ENCODE measurements at places on chromosomes 2 and 18.

DNA sequence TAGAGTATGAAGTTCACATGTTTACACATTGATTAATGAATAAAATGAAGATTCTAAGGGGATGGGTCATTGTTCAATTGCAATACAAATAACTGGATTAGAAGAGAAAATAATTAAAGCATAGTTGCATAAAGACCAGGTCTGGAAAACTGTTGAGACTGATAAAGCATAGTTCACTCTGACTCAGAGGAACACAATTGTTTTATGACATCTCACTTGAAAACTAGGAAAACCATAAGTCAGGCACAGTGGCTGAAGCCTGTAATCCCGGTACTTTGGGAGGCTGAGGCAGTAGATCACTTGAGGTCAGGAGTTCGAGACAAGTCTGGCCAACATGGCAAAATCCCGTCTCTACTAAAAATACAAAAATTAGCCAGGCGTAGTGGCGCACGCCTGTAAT is 46.7 kb downstream of the PLA2R1 start:
- DNase-seq: no peak

GRCh38 chr2:64524604-64525316 is 632 bp downstream of the AFTPH start:
- DNase-seq: no peak

DNA sequence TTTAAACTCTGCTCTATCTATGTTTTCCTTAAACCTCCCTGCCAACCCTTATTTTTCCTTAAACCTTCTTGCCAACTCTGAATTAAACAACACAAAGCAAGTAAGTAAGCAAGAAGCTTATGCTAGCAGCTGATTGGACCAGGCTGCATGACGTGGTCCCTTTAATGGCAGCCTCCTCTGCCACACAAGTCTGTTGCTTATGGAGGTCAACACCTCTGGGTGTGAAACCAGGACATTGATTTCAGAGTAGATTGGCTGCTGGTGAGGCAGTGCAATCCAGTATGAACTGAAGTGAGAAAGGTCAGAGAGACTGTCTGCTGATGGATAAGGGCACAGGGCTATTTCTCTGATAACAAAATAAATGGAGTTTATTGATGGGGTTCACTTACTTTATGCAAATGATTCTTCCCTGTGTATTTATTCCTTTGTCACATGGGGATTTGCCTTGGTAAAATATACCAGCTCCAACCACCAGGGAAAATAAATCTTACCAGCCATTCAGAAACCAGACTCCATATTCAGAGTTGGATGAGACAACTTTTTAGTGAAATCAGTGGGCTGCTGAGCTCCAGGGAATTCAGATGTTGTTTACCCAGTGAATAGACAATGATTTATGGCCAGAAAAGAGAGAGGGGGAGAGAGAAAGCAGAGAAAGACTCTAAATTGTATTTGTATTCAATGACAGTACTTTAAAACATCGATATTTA is 112.2 kb upstream of the NCKAP5 start:
- no peak for DNase-seq

GRCh38 chr2:33706410-33706809 is 107.3 kb upstream of the FAM98A start:
- DNase-seq: no peak

DNA sequence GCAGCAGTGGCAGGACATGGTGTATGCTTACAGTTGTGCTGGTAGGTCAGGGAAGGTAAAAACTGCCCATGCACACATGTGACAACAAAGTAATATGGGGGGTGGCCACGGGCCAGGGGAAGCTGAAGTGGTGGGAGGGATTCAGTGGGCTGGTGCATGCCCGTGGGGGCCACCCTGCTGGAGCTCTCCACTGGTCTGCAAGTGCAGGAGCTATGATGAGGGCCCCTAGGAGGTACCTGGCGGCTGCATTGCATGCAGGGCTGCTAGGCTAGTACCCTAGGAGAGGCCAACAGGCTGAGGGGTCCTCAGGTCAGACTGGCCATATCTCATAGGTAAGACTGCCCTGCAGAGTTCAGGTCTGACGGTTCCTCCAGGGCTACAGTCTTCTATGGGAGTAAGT is 265.9 kb downstream of the NUP35 start:
- no peak for DNase-seq

- no peak for DNase-seq
Measured at GRCh38 chr2:113679457-113679856, 52.4 kb downstream of the RABL2A start.

DNA sequence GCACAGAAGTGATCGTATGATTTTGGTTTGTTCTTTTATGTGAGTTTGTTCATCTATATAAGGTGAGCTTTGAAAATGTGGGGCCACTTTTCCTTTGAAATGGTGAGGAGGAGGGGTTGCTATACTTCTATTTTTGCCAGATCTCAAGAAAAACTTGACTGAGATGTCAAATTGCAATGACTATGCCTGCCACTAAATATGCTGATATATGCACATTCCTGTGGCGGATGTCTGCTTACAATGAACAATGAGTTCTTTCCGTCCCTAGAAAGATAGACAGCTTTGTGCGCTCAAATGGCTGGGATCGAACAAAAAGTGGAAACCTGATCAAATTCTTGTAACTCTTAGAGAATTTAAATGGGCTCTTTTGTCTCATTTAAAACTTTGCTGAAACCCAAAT is 28.7 kb downstream of the MYT1L start:
- DNase-seq: no peak

GRCh38 chr18:10194592-10194991 is 259.8 kb upstream of the APCDD1 start:
- no peak for DNase-seq

DNA sequence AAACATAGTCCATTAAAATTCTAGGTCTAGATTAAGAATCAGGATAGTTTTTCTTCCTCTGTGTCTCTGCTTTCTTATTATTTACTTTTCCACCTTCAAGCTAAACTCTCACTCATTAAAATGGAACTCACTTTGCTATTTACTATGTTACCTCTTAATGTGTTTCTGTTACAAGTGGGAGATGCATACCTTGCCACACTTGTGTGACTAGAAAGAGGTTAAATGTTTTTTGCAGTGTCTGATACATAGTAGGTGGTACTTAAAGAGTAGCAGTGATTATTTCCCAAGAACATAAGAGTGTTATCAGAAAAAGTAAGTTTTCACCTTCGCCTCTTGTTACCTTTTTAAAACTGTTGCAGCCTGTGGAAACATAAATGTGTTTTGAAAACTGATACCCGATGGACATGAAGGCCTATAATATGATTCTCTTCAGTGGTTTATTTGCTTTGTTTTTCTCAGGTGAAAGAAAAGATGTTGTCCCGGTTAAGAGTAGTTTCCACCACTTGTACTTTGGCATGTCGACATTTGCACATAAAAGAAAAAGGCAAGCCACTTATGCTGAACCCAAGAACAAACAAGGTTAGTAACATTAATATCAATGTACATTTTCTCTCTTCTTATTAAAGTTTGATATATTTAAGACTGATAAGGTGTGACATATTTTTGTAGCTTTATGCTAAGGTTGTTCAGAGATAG is 16.6 kb downstream of the ME2 start:
- no peak for DNase-seq

- no peak for DNase-seq
Measured at GRCh38 chr2:10236571-10237391, 65.9 kb upstream of the HPCAL1 start.

GRCh38 chr2:106839849-106840595 is 45.9 kb downstream of the ST6GAL2 start:
- DNase-seq: no peak

DNA sequence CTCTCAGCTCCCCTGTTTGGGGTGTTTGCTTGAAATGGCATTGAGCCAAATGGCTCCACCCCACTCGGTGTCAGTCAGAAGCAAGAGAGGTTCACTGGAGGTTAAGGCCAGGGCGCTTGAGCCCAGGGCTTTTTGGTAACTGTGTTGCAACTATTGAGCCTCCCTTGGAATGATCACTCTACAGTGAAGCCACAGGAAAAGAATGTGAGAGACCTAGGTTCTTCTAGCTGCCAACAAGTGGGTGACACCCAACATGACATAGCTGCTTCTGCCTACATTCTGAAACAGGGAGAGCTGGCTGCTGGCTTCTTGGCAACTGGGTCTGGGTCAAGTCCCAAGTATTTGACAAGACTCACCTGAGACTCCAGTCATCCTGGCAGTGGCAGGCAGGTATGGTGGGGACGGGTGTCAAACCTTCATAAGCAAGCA is 7.1 kb upstream of the GRHL1 start:
- DNase-seq: no peak

- DNase-seq: no peak
Measured at GRCh38 chr18:10201659-10202058, 252.8 kb upstream of the APCDD1 start.

DNA sequence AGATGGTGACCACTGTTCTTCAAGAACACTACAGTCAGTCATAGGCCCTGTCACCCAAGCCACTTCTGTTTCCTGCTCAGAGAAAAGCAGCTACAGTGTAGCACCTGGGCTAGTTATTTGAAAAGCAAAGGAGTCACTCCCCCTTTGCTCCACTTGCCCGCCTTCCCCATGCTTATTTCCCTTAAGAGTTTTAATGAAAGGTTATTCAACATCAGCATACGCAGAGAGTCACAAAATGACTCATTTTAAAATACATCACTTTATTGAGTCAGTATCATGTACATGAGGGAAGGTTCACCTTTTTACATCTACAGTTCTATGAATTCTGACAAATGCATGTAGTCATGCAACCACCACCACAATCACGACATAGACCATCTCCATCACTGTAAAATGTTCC is 71.3 kb downstream of the TNFRSF11A start:
- no peak for DNase-seq

GRCh38 chr2:226790431-226790830 is 9.2 kb downstream of the IRS1 start:
- DNase-seq: no peak

GRCh38 chr2:37637985-37638384 is 33.5 kb downstream of the CDC42EP3 start:
- no peak for DNase-seq

GRCh38 chr2:187422282-187422681 is 25.8 kb downstream of the CALCRL start:
- DNase-seq: no peak

- no peak for DNase-seq
Measured at GRCh38 chr2:45980161-45980865, 316.9 kb upstream of the EPAS1 start.

GRCh38 chr18:22844190-22844589 is 88.9 kb upstream of the RBBP8 start:
- no peak for DNase-seq

GRCh38 chr2:95552911-95553310 is 38.9 kb upstream of the TRIM43 start:
- no peak for DNase-seq

DNA sequence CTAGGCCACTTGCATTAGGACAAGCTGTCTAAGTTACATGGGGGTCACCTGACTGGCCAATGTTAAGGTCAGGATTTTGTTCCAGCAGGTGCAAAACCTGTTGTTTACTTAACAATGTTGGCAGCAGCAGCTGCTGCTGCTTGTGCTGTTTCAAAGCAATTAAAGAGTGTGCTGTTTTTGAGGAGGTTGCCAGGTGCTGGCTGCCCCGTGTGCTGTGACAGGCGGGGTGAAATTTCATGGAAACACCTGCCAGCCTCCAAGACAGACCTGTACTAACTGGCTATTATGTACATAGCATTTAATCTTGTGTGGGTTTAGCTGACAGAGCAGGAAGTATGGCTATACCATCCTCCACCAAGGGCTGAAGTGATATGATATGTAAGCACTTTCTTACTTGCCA is 224.9 kb downstream of the ASXL3 start:
- no peak for DNase-seq

DNA sequence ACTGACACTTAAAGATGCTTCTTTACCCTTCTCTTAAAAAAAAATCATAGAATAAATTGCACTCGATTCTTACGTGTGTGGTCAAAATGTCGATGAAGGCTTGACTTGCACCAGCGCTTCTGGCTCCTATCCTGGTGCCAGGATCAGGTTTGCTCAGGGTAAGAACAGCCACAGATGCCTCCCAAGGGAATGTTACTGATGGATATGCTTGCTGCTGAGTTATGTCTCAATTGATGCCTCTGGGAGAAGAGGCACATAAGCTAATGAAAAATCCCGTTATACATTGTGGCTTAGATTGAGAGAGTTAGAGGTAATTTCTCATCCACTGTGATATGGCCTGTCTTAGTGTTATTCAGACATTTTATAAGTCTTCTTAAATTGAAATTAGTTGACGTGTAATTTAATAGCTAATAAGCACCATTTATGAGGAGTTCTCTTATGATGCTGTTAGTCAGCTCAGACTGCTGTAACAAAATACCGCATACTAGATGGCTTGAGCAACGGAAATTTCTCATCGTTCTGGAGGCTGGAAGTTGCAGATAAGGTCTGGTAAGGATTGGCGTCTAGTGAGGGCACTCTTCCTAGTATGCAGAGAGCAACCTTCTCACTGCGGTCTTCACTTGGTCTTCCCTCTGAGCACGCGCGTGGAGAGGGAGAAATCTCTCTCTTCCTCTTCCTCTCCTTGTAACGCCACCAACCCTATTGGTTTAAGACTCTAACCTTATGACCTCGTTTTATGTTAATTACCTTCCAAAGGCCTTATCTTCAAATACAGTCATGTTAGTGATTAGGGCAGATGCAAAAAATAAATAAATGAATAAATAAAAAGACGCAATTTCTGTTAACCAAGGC is 116.6 kb upstream of the NOSTRIN start:
- no peak for DNase-seq

GRCh38 chr2:113253453-113253852 is 25.3 kb downstream of the PAX8 start:
- DNase-seq: no peak

DNA sequence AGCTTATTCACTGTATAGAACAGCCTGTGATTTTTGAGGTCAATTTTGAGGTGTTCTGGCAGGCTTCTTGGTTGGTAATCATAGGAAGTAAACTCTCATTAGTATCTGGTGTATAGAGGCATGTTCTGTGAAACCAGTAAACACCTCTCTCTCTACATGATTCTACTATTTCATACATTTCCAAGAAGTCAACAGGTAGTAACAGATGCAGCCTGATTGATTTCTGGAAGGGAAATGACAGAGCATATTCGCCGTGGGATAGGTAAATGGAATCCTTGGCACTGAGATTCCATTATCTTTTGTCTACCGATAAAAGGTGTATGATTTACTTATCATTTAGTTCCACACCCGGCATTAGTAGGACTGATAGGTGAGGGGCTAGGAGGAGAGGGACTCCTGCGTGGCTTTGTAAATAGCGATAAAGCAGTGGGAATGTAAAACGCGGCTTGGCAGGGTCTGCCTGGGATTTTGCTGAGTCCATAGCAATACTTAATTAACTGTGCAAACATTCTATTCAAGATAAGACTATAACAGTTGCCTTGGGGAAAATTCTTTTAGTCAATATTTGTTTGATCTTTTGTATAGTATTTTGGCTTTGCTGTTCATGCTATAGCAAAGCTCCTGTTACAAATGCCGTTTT is 32.3 kb downstream of the LYPD6B start:
- no peak for DNase-seq
